ENCODE measurements at places on chromosomes 3 and 15.

DNA sequence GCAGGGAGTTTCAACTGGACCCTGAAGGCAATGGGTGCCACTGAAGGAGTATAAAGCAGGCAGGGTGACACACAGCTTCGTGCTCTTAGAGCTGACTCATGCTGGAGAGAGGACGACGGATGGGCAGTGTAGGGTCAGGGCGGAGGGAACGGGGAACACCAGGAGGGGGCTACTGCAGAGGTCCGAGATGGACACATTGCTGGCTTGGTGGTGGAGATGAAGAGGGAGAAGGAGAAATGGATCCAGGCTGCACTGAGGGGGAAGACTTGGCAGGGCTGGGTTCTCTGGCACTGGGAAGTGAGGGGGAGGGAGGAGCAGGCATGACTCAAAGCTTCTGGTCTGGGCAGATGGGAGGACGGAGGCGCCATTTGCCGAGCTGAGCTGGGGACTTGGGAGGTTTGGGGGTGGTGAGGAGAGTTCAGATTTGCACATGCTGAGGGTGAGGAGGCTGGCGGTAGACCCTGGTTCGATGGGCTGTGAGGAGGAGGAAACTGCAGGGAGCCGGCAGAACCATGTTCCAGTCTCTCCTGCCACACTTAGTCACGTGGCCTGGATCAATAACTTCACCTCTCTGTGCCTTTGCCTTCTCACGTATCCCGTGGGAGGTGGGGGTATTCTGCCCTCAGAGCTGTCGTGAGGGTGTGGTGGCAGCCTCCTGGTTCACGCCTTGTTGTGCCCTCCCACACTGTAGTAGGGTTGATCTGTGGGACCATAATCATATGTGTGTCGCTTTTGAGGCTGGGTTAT, 4.6 kb upstream of the KCTD6 start:
- DNase-seq, result no peak

- DNase-seq, result no peak
These were observed 9.1 kb upstream of the SEC11A start for GRCh38 chr15:84725001-84725491.

DNA sequence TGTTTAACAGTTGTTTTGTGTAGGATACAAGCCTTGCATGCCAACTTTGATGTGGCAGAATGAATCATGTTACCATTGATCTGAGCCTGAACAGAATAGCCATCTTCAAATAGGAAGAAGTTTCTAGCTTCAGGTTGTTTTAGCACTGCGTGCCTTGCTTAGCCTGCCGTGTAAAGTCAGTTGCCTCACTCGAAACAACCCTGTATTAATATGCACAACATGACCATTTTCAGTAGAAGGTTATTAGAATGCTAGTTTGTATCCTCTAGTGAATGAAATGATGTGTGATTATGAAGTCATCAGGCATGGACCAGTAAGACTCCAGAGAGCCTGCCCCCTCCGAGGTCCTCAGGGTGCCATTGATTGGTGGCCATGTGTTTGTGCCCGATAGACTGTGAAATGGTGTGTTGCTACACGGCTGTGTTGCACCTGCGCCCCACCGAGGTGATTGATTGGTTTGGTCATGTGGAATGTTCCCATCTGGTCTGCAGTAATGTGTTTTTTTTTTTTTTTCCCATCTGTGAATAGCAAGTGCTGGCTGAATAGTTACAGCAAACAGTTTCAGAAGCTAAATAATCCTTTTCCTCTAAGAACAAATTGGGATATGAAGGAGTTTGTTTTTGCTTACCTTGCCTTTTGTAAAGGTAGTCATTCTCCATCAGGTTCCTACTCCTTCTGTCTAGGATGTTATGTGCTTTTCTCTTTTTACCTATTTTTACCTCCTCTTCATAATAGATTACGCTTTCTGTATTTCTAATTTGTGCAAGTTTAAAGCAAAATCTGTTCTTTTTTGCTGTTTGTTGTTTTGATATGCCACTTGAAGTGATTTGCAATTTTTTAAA, 214.9 kb downstream of the TCF12 start:
- no peak for DNase-seq

DNA sequence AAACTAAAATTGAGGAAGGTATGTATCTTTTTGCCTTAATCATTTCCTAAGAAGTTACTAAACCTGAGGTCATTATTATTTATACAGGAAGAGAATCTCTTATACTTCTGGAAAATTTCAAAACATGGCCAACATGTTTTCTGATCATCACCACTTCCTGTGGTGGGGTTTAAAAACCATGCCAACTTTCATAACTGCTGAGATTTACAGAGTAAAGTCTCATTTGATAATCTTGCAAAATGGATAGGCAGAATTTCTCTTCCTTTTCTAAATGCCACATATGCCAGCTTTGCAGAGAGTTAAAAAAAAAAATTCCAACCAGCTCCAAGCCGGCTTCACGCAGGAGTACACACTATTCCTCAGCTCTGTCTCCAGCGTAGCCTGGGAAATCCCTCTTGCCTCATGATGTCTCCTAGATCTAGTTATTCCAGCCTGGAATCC, 124.3 kb upstream of the SPRED1 start:
- no peak for DNase-seq

DNA sequence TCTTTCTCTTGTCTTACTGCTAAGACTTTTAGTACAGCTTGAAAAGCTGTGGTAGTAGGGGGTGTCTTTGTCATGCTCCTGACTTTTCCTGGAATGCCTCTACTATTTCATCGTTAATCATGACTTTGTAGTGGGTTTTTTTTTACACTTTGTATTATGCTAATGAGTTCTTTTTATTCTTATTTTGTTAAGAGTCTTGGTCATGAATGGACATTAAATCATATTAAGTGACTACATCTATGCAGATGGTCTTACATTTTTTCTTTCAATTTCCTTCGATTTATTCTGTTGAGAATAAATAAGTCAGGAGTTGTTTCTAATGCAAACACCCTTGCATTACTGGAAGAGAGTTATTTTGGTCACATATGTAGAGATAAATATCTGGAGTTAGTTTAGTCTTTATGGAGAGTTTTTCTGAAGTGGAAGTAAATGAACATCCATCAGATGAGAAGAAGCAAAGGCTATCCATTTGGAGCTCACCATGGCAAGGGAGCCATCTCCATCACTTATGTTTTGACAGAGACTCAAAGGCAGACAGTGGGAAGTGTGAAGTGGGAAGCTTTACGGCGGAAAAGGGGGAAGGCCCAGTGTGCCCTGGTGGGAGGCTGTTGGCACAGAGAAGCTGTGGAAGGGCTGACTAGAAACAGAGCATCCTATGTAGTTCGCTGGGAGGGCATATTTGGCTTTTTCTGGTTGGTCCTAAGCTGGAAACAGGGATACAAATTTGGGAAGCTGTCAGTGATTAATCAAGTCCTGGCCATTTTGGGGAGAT, 73.1 kb upstream of the PRR23E start:
- DNase-seq, result no peak

DNA sequence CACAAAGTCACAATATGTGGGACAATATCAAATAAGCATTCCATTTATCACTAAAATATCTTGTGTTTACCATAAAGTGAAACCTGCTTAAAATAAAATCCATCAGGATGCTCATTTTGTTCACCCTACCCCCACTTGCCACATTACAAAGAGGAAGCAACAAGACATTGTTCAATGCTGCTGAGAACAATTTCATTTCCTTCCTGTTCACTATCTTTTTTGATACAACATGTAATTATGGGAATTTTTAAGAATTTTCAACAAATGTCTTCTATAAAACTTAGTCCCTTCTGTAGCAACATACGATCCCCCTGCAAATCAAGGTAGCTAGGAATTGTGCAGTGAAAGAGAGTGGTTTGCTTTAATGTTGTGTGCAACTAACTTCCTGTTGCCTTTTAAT, 34.9 kb upstream of the GPR160 start:
- DNase-seq, result no peak

DNA sequence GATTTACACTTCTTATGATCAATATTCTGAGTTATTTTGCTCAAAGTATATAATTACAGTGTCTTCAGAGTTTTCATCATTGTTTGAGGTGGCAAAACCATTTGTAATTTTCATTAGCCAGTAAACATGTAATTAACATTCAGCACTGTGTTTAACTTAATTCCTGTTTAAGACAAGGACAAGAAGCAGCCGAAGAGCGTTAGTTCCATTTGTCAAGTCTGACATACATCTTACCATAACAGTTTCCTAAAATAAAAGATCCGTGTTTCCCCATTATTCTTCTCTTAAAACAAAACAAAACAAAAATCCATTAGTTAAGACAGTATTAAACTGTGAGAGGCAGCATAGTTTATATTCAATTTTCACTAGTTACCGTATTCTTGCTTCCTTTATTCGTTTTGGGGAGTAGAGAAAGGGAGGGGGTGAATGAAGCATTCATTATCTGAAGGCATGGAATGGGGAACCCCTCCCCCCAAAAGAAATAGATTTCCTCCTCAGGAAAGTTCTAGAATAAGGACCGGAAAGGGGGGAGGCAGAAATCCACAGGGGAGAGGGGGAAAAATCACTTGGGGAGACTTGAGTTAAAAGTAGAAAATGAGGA, 5.5 kb upstream of the NR2F2 start:
- no peak for DNase-seq

DNA sequence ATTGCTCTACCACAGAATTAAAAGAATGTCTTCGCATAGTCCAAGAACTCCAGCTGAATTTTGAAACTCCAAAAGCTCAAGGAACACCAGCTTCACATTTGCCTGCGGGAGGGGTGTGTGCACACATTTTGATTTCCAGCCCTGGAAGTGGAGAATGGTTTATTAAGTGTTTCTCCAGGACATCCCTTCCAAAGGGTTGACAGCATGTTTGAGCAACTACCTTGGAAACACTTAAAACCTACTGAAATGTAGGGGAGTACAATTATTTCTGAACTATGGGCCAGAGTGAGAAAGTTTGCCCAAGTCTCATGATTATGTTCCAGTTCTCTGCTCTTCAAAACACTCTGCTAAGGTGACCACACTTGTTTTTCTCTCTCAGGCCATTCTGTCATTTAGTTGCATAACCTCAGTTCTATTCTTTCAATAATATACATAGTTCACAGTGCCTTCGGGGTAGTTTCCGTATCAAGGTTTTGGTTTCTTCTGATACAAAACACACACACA, 7.9 kb downstream of the ACP3 start:
- no peak for DNase-seq

DNA sequence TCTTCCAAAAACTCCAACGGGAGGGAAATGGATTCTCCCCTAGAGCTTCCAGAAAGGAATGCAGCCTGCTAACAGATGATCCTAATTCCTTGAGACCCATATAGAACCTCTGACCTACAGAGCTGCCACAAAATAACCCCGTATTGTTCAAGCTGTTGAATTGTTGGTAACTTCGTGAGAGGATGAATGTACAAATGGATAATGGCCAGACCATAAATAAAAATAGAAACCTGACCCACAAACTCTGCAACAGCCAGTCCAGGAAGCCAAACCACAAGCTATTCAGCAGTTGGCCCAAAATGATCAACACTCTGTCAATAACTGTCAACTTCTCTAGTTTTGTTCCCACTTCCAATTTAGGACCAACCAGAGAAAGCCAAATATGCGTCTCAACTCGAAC, 414.0 kb upstream of the ZNF717 start:
- no peak for DNase-seq

DNA sequence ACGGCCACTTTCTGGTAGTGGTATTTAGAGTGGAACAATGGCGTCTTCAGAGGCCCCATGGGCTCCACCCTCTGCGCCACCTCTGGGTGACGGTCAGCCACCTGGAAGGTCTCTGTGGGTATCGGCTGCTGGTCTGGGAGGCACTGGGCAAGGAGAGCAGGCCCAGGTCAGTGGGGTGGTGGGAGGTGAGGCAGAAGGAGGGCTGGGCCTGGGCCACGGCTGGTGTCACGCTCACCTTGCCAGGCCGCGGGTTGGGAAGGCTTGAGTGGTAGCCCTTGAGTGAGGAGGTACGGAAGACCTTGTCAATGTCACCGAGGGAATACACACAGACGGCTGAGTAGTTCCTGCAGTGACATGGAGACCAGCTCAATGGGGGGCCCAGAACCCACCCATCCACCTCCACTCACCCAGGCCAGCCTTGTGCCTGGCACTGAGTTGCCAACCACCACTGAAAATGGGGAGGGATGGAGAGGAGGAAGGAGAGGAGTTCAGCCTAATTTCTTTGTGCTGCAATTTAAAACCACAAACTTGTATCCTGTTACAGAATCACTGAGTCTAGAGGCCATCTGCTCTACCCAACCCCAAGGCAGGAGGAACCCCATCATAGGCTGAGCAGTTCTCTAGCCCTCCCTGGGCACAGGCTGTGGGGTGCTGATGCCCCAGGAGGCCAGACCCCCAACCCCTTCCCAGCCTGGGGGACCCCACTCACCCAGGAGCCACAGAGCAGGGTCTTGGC, 19.0 kb downstream of the SEMA7A start:
- no peak for DNase-seq

DNA sequence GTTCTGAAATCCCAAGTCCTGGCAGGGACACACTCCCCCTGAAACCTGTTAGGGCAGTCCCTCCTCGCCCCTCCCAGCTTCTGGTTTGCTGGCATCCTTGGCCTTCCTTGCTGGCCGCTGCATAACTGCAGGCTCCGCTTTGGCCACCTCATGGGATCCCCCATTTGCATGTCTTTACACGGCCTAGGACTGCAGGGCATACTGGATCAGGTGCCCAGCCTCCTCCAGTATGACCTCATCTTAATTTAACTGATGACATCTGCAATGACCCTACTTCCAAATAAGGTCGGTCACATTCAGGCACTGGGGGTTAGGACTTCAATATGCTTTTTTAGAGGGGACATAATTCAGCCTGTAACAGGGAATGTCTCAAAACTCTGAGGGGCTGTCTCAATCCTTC, 173.3 kb downstream of the RAB11A start:
- no peak for DNase-seq

GRCh38 chr15:92809880-92810361, 90.2 kb upstream of the CHD2 start:
- DNase-seq, result no peak

GRCh38 chr3:54982807-54983206, 54.9 kb upstream of the LRTM1 start:
- DNase-seq, result no peak
